SK-MEL-5 (cell line): ENCODE measurements at places on chromosomes 2 and 18. TPM values are rescaled to one million over a fixed set of nuclear protein-coding genes. Genes with fewer than 3 reads are reported as not detected.
A peak's percentile ranks its signal among the peaks of the same experiment; 100 is the strongest.

Gene CRACDL
- total RNA-seq = 0.95 and 1.0 TPM in 2 replicates

DNA sequence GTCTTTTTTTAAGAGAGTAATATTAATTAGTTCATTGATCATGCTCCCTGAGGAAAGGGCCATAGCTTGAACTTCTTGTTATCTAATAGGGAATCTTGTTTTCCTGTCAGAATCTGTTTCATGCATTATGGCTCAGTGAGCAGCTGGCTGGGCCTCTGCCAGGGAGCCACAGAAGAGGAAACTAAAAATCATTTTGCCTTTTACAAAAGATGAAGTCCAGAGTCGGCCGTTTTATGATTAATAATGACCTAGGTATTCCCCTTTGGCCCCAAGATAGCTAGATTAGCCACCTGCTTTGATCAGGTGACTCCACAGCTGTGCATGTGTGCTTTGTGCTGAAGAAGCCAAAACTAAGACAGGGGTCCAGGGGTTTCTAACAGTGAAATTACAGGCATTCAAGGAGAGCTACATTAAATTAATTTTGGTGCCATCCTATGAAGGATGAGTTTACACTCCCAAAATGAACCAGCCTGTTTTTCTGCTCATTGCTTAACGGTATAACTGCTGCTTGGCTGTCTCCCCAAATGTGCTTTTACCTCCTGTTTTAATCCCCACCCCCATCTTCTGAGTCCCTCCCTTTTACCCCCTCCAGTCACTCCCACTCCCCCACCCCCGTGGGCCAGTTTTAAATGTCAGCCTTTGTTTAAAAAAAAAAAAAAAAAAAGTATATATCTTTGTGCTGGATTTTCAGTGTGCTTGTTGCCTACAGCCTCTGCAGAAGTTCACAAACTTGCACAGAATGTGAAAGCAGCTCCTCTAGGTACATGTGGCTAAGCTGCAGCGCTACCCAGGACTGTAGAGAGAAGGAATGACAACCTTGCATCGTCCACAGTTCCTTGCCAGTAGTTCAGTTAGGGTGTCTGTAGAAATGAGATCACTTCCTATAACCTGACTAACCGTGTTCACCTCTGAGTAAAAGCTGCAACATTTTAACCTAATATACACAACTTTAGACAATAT is 93.1 kb downstream of the CABLES1 start:
- no peak for DNase-seq

DNA sequence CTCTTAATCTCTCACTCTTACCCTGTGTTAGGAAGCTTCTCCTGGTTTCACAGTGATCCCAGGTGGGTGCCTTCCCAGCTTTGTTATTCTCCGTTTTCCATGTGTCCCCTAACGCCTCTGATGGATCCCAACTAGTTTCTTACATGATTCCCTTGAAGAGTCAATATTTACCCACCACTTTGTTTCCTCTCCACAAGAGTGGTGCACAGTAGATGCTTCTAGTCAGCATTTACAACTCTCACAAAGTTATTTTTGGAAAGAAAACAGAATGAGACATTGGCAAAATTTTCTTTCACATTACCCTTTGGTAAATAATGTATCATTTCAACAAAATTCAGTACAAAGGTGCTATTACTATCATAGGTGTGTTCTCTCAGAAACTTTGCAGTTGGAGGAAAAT is 1611.1 kb upstream of the ZEB2 start:
- DNase-seq = no peak

DNA sequence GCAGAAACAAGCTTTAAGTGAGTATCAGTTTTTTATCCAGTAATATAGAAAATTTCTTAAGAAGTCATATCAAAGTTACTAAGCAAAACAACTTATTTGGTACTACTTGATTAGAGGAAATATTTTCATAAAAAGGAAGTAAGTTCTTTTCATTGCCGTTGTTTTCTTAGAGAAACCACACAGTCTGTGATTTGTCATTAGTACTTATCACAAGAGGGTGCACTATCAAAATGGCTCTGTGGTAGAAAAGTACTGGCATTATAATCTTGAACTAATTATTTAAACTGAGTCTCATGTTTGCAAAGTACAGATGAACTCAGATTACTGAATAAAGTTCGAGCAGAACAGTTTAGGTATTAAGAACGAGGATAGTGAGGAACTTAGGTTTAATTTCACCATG is 93.4 kb downstream of the IKZF2 start:
- no peak for DNase-seq

- no peak for DNase-seq
Measured at GRCh38 chr18:55452123-55452611, 135.8 kb downstream of the TCF4 start.

Gene EVX2
- total RNA-seq = not detected in 2 replicates

GRCh38 chr18:73168236-73168635 is 300.4 kb upstream of the NETO1 start:
- no peak for DNase-seq

GRCh38 chr2:25499157-25499556 is 157.4 kb upstream of the DNMT3A start:
- DNase-seq = peak; percentile 60

GRCh38 chr2:3490191-3491170 is 28.9 kb downstream of the ADI1 start:
- DNase-seq = no peak

Gene LYG2
- not detected in 2 replicates for total RNA-seq

- no peak for DNase-seq
Measured at GRCh38 chr18:49901862-49902340, 88.6 kb upstream of the ACAA2 start.
